NCI-H748 treated with DMSO at 0.1 percent for 48 hours (cell line): ENCODE measurements at places on chromosomes 5 and 9.

GRCh38 chr5:22896152-22896551 is 43.0 kb upstream of the CDH12 start:
- no peak for DNase-seq

- no peak for DNase-seq
Observed at GRCh38 chr5:172870291-172870714, 36.3 kb downstream of the ERGIC1 start.

GRCh38 chr9:88974641-88975040 is 16.6 kb upstream of the S1PR3 start:
- DNase-seq = no peak

DNA sequence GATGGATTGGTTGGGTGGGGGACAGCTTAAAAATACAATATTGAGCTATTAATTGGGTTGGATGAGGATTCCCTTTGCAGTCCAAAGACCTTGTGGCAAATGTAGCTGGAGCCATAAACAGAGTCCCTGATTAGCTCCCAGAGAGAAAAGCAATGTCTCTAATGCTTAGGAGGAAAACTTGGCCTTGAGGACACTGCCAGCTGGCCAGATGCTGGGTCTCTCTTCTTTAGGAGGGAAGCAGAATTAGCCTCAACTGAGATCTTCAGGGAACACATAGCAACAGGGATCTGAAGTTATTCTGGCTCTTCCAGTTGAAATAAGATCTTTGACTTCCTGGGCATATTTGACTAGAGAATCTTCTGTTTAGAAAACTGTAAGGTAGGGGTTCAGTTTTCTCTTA is 121.7 kb upstream of the WWC1 start:
- DNase-seq = no peak

DNA sequence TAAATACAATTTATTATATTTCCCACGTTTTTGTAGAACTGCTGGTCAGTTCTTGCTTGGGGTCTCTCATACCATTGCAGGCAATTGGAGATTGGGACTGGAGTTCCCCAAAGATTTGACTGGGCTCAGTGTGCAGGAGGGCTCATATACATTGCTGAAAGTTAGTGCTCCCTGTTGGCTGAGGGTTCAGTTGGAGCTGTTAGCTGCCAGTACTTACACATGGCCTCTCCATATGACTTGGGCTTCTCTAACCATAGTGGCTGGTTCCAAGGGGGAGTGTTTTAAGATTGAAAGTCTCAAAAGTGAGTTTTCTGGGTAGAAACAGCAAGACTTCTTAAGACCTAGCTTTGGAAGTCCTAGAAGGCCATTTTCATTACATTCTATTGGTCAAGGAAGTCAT is 102.9 kb downstream of the MAN2A1 start:
- DNase-seq = no peak

GRCh38 chr5:62431735-62432620 is 19.4 kb downstream of the IPO11 start:
- no peak for DNase-seq

DNA sequence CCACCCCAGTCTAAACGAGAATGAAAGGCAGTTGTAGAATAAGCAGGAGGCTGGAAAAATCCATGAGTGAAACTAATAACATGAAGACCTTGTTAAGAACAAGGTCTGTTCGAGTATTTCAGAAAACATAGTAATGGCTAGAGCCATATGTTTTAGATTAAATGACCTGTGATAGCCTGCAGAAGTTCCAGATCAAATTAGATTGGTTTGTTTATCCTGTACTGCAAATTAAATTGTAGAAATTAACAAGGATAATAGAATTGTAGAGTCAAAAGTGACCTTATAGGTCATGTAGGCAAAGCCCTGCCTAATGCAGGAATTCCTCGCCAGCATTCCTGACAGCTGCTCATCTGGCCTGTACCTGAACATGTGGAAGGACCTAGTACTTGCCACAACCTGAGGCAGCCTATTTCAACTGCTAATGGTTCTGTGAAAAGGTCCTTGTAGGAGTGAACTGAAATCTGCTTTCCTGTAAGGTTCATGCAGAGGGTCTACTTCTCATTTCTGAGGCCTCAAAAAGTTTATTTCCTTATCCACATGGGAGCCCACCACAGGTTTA is 17.2 kb downstream of the LIX1 start:
- DNase-seq = no peak

GRCh38 chr9:19781240-19781639 is 7.6 kb downstream of the SLC24A2 start:
- DNase-seq = no peak

DNA sequence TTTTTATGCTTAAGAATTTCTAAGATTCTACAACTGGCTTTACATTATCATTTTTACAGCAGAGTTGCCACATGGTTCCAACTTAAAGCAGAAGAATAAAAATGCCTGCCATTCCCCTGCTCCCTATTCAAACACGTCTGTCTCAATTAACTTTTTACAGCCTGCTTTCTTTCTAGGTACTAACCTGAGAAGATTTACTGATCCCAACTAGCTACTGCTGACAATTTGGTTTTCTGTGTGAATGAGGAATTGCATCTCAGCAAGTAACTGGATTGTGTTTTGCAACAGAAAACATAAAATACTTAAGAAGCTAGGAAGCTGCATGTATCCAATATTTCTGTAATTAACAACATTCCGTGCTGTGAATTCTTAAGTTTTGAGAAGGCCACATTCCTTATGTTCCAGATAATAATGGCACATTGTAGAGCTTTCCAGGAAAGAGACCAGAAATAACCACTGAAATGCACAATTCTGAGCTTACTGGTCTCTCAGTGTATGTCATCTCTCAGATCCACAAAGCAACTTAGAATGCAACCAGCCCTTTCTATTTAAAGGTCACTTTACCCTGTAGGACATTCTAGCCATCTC is 306.8 kb upstream of the NMUR2 start:
- no peak for DNase-seq

DNA sequence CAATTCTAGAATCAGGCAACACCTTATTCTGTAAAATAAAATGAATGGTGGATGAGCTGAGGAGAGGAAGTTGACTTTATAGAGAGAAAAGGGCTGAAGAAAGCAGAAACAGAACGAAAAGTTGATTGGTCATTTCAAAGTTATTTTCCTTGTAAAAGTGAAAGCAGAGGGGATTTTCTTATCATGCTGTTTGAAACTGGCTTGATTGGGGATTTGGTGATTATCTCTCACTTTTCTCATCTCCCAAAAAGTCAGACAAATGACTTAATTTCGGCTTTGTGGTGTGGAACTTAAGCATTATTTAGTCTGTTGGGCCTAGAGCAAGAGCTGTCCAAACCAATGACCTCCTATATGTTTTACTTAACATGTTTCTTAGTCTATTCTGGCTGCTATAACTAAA is 60.5 kb upstream of the ITGA2 start:
- DNase-seq = no peak

GRCh38 chr5:96919754-96920197 is 16.1 kb upstream of the LNPEP start:
- DNase-seq = no peak

- no peak for DNase-seq
Observed at GRCh38 chr5:139805545-139805944, 9.9 kb downstream of the PSD2 start.

- DNase-seq = no peak
Observed at GRCh38 chr5:121745407-121745806, 106.3 kb upstream of the FTMT start.

GRCh38 chr5:72817671-72818266 is 1.3 kb downstream of the TNPO1 start:
- no peak for DNase-seq

GRCh38 chr5:144386315-144386714 is 215.6 kb downstream of the KCTD16 start:
- no peak for DNase-seq

DNA sequence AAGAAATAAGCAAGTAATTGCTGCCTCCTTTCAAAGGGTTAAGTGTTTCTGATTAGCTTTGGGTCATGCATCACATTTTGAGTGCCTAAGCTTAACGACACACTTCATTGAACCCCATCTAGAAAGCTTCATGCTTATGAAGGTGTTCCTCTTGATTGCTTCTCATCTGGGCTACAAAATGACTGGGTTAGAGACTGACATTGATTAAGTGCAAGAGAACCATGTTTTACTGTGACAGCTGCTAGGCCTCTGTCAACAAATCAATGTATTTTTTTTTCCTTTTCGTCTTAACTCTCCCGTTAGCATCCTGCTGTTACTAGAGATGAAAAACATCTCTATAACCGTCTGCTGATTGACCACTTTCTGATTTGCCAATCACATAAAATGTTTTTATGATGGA is 725.0 kb downstream of the TLE1 start:
- no peak for DNase-seq

- no peak for DNase-seq
Observed at GRCh38 chr9:129655696-129656095, 9.8 kb upstream of the PRRX2 start.

DNA sequence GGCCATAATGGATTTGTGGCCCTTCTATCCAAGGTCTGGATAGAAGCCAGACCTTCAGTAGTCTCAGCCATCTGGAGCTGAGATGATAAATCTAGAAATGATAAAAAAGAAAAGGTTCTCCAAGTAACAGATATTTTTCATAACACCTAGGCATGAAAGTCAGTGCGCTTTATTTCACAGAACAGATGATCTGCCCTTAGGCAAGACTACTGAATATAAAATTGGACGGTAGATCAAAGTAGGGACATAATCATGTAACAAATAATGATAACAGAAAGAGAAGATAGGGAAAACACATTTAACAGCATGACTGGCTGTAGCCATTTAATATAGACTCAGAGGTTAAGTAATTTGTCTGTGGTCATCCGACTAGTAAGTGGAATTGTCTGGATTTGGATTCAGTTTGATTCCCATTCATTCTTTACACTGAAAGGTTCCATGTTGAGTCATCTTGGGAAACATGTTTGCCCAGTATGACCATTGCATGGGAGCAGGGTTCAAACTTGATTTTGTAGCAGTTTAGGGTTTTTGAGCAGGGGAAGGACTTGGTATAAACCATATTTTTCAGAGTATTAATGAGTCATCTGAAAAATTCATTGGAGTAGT is 4.1 kb upstream of the CAVIN4 start:
- DNase-seq = no peak

GRCh38 chr5:150144246-150144801 is 11.3 kb downstream of the PDGFRB start:
- no peak for DNase-seq

DNA sequence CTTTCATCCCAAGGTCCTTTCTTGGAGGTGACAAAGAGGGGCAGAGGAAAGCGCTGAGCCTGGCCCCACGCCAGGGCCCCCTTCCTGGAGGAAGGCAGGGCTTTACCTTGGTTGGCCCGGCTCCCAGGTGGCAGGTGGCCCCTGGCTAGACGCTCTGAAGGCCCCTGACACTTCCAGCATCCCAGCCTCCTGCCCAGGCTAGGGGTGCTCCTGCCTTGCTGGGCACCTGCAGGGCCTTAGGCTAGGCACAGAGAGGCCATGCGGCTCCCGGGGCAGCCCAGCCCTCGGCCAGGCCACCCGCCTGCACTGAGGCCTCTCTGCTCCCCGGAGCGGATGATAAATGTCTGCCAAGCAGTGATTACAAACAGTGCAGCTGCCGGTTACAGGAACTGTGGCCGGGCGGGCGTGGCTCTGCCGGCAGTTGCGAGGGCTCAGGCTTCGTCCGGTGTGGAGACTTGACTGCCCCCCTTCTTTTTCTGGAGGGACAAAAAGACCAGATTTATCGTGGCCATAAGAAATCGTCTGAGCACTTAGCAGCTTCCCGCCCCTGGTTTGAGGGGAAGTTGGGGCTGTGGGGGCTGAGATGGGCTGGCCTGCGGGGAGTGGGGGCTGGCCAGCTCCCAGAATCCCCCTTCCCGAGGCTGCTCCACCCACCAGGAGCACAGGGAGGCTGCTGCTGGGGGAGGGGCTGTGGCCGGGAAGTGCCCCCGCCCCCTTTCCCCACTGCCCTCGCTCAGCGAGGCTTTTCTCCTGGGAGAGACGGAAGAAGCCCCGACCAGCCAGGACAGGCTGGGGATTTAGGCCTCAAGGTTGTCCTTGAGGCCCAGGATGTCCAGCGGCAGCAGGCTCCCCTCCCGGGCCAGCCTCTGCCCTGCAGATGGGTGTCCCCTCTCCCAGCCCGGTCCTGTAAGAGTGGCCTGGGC is 31.6 kb upstream of the UBAC1 start:
- DNase-seq = peak; percentile 37

GRCh38 chr5:97148288-97148687 is 5.9 kb upstream of the LIX1 start:
- DNase-seq = no peak

DNA sequence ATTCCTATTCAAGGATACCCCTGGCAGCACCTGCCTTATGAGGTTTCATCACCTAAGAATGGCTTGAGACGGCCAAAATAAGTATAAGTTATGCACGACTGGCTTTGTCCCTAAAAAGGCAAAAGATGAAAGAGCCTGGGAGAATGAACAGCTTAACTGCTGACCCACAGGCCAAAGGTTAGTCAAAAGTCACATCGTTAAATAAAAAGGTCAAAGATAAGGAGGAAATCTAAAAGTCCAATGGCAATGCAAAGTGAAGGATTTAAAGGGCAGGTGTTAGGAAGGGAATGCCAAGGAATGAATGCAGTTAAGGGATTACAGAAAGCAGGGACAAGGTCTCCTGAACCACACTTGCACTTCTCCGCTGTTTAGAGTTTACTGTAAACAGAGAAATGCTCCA is 5.6 kb downstream of the TAL2 start:
- DNase-seq = no peak

- DNase-seq = no peak
Observed at GRCh38 chr5:96284727-96285389, 148.2 kb downstream of the PCSK1 start.

GRCh38 chr9:124863371-124863871 is 1.5 kb downstream of the ARPC5L start:
- no peak for DNase-seq
